ENCODE measurements at places on chromosomes 11 and 22.

- peak; percentile 95 for DNase-seq
Measured at GRCh38 chr11:58923300-58923788, 15.9 kb upstream of the GLYATL1 start.

DNA sequence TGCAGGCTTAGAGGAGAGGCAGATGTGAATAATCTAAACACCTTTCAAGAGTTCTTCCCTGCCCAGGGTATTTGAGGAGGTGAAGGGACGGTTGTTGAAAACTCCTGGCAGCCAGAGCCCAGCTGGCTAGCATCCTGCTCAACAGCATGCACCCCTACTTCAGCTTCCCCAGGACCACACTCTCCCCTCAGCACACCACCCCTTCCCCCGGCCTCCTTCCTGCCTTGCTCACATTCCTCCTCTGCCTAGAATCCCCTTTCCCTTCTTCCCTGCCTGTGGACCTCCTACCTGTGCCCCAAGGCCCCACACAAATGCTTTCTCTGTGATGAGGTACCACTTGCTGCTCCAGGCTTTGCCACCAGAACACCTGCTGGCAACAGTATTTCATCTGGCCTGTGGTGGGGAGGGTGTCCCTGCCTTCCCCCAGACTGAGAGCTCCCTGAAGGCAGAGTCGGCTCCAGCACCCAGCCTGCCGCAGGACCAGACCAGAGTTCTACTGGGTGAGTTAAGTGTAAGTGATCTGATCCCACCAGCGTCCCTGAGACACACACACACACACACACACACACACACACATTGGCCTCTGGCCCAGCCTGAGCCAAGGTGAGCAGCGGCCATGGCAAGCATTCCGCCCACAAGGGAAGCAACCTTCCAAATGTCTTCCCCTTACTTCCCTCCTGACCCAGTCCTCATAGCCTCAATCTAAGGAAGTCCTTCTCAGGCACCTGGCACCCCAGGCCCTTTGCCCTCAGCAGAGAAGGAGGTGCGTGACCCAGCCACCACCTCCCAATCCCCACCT lies 79.5 kb downstream of the PDE2A start:
- DNase-seq = no peak

GRCh38 chr11:77030834-77031414 lies 3.3 kb upstream of the B3GNT6 start:
- DNase-seq = no peak

DNA sequence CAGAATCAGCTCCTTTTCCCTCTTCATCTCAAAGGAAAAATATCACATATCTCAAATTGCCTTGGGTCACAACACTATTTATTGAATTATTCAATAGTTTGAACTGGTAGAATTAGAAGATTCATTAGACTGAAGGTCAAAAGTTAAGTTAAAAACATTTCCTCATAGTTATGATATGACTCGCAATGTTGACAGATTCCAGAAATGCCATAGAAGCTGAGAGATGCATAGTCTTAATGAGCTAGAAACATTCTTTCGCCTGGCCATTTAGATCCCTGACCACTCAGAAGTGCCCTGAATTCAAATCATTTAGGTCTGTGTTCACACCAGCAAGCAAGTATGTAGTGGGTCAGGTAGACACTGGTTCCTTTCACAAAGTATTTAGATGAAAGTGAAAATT lies 44.4 kb downstream of the FAT3 start:
- DNase-seq = peak; percentile 93

DNA sequence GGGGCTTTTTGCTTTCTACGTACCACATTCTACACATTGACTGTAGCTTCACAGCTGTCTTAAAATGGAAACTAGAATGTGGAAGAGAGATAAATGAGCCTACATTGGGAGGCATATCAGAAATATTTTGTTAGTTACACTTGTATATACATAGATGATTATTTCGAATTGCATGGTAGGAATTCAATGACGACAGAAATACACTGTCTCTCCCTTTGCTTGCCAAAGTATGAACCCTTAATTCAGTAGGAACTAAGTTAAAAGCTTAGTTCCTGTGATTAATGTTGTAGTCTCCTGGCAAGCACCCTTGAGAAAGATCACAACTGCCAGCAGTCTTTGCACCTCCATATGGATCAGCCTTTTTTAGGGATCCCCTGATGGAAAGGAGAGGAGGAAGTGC lies 10.1 kb downstream of the C11orf87 start:
- DNase-seq = no peak

DNA sequence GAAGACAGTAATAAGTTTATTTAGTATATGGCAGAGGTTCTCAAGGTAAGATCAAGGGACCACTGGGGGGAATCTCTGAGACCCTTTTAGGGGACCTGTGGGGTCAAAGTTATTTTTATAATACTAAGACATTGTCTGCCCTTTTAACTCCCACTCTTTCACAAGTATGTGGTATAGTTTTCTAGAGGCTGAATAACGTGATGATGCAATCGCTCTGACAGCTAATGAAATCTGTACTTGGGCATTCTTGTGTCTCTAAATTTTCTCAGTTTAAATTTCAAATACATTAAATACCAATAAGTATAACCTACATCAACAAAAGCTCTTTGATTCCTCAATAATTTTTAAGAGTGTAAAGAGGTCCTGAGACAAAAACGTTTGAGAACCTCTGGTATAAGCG lies 147.9 kb downstream of the ATG16L2 start:
- no peak for DNase-seq

DNA sequence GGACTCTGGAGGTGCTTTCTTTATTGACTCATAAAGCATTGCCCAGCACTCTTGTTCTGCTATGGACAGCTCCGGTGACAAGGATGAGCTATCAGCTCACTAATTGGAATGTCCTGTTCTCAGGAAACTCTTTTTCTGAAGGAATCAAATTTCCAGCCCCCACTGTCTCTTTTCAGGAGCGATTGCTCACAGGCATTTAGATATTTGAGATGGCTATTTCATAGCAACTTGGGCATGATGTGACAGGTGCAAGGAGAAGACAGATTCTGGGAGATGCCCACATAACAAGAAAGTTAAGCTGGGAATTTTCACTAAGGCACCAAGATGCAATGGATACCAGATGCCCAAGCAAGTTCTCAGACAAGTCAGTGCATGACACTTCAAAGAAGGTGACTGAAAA lies 123.4 kb upstream of the CSNK2A3 start:
- DNase-seq = no peak

- peak; percentile 25 for DNase-seq
Measured at GRCh38 chr22:38040953-38041759, 16.0 kb upstream of the PICK1 start.

DNA sequence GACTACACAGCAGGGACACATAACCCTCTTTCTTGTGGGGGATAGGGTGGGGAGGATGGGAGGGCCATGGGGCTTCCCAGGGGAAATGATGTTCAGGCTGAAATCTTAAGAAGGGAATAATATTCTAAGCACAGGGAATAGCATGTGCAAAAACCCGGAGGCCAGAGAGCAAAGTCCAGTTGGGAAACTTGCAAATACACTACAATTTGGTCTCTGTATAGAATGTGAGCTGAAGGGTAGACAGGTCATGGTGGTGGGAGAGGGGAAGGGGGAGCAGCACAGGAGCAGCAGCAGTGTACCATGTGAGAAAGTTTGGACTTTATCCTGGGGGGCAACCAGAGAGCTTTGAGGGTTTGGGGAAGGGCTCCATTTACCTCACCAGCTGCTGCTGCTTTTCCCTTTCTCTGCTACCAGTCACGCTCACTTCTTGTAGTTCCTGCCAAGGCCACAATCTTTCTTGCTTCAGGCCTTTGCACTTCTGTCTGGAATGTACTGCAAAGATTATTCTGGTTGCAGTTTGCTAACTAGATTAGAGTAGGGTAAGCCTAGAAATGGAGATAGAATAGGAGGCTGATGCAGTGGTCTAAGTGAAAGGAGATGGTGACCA lies 43.0 kb downstream of the KREMEN1 start:
- no peak for DNase-seq

DNA sequence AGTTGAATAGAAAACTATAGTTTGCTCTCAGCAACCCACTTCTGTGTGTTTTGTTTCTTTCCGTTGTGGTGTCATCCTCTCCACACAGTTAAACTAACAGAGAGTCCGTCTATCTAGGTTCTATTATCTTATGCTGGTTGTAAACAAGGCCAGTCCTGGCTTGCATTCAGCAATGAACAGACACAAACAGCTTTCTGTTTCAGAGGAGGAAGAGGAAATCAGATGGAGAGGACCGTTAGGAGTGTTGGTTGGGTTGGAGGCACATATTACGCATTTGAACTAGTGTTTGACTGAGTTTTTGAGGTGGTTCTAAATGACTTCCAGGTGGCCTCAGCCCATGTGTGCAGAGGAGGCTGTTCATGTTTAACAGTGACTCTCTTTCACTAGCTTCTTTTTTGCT lies 129.5 kb upstream of the SORL1-AS1 start:
- no peak for DNase-seq

DNA sequence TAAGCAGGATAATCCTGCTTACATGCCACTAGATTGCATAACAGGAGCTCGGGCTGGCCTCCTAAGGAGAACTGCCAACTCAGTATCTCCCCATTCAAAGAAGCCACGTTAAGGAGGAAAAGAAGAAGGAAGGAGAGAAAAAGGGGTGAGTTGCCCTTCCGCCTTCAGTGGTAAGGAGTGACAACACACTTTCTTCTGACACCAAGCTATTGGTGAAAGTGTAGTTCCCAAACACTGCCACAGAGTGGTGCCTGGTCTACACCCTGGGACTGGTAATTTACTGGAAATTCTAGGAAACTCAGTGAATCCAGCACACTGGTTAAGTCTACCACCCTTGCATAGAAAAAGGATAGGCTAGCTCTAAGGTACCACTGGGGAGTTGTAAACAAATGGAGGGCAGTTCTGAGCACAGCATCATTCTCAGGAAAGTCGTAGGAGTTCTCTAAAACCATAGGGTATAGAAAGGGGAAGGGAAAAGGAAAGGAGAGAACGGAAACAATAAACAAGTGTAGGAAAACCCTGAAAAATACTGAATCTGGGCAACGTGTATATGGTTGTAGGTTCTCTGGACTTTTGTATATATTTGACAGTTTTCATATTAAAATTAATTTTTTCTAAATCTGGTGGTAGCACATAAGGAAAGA lies 58.2 kb downstream of the RRAS2 start:
- DNase-seq = peak; percentile 66

GRCh38 chr11:9001736-9002135 lies 2.1 kb downstream of the NRIP3 start:
- peak; percentile 95 for DNase-seq

GRCh38 chr22:33850724-33851123 lies 69.6 kb downstream of the LARGE1 start:
- no peak for DNase-seq

DNA sequence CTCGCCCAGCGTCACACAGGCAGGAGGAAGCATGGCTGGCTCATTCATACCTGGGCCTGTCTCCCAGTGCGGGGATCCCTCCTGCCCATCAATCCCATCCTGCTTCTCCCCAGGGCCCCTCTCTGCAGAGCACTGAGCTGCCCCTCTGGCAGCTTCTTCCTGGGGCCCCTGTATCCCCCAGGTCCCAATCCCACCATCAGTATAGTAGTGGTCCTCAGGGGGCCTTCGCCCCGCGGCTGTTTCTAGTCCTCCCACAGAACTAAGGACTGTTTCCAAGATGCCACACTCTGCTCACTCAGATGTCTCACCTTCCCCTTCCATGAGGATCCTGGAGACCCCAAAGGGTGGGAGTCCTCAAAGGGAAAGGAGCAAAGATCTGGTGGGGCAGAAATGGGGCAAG lies 97.6 kb downstream of the PDE2A start:
- no peak for DNase-seq

DNA sequence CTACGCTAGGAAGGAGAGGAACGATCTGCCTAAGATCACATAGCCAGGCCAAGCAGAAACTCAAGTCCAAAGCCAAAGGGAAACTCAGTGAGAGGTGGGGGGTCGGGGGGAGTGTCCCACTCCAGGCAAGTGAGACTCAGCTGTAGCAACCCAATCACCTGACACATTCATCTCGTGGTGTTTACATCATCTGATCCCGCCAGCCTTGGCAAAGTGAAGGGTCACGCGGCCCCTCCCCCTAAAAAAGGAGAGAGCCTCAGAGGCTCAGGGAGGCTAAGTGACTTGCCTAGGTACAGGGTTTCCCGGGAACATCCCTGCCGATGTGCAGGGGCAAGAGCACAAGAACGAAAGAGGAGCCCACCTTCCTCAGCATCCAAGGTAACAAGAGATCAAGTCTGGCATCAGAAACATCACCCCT lies 21.5 kb downstream of the MYH9 start:
- DNase-seq = peak; percentile 71

DNA sequence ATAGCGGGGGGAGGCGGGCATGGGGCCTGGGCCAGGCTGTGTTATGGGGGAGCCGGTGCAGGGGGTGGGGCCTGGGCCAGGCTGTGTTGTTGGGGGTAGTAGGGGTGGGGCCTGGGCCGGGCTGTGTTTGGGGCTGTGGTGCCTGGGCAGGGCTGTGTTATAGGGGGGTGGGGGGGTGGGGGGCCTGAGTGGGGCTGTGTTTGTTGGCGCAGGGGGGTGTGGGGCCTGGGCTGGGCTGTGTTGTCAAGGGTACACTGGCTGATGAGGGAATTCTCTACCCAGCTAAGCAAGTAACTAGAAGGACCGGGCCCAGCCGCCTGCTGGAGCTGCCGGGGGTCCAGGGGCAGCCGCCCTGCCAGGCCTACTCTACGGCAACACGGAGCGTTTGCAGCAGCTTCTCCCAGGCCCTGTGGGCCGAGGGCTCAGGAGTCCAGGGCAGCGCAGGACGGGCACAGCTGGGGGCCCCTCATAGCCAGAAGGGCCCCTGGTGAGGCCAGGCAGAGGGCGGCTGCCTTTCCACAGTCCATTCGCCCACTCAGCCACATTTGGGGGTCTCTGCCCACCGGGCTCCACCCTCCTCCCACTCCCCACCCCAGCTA lies 10.1 kb upstream of the PIM3 start:
- DNase-seq = no peak

DNA sequence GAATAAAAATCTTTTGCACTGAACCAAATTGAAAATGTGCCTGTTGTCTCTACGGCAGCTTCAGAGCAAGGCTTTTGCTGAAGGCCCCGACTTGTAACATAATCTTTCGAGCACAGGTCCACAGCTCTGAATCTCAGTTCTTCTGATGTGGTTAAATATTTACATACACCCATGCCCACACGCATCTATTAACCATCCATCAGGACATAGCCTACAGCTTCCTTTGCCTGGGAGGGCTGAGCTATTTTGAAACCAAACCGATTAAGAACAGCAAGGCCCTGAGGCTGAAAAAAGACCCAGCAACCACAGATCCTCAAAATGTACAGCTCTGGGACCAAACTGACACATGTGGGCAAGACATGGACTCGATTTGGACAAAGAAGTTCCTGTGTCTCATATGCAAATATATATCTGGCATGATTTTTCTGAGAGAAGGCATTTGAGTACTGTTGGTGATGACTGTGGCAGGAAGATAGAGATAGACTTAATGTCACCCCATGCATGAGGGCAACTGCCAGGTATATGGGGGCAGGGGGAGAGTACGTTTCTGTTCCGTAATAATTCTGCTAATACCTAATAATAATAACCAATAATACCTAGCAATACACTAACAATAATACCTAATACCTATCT lies 322.7 kb upstream of the PLET1 start:
- DNase-seq = no peak

All from kidney tubule cell (primary cell).